LHCN-M2 (cell line): ENCODE measurements at places on chromosomes 12 and 14. TPM values are rescaled to one million over a fixed set of nuclear protein-coding genes. Genes with fewer than 3 reads are reported as not detected.

- no peak for DNase-seq
Measured at GRCh38 chr12:79347866-79348265, 342.9 kb downstream of the PAWR start.

DNA sequence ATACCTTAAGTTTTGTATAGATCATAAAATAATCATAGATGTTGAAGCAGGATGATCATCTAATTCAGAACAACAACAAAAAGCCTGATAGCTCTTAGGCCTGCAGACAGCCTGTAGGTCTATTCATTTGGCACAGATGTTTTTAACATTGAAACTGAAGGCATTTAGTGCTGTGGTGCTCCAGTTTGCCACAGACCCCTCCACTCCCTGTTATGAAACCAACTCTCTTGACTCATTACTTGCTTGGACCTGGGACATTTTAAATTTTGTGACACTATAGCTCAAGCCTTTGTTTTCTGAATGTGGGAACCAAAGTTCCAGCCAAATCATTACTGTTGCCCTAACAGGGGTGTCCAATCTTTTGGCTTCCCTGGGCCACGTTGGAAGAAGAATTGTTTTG lies 9.1 kb downstream of the PRKCH start:
- DNase-seq, result no peak

AICDA gene
- total RNA-seq, result not detected in 2 replicates

LTBR gene
- total RNA-seq, result 152 and 184 TPM in 2 replicates

ZFHX2 gene
- 0.29 and 0.32 TPM in 2 replicates for total RNA-seq

INF2 gene
- total RNA-seq, result 78.1 and 87.8 TPM in 2 replicates

RHEBL1 gene
- total RNA-seq, result 0.90 and 2.9 TPM in 2 replicates

SMCO3 gene
- not detected in 2 replicates for total RNA-seq
